Activated CD4-positive, CD25-positive, alpha-beta regulatory T cell treated with anti-CD3 and anti-CD28 coated beads, Interleukin-2, amount 50 U/mL, for 72 hours (primary cell): ENCODE measurements at places on chromosomes 13 and 19.

GRCh38 chr13:102401265-102401664 is 583 bp downstream of the FGF14 start:
- no peak for DNase-seq

DNA sequence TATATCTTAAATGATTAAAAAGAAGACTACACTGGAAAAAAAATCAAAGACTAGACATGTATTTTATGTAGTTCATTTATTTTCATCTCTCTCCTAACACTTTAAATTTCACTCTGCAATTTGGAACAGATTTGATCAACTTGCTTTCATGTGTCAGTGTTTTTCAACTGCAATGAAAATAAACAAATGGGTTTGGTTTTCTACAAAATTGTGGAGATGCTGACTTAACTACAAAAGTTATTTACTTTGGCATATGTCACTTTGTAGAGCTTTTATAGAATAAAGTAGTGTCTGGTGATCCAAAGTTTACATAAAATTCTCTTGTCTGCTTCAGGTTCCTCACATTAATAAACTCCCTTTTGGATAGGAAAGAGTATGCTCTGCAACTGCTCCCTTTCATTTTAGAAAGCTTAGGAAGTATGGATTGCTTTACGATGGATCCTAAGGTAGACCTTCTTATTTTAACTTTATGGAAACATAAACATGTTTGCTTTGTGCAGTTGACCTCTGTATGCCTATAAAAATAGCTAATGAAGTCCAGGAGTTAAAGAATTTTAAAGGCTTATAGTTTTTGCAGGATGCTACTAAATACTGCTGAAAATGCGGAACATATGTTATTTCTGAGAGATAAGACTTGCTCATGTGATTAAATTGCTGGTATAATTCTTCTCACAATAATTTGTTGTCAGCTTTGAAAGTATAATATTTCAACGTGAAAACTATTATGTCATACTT is 815.9 kb downstream of the PCDH9 start:
- DNase-seq: no peak

DNA sequence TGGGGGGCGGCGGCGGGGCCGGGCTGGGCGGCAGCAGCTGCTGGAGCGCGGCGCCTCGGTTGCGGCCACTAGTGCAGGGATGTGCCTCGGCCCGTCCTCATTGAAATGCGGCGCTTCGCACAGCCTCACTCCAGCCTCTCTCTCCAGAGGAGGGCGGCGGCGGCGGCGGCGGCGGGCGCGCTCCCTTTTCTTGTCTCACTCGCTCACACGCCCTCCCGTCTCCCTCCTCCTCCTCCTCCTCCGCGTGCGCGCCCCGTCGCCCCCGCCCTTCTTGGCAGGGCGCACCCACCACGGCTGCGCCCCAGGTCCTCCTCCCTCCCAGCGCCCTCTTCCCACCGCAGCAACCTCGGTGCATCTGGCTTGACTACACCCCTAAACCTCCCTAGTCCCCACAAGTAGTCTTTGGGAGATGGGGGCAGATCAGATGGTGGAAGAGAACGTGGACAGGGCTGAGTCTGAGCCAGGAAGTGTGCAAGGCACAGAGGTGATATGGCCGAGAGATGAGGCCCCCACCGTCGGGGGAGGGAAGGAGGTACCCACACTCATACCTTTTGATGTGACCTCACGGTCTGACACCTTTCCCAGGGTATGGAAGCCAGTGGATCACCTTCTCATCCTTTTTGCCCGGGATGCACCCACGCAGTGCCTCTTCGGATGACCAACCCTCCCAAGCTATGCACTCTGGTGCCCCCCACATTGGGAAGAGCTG is at the start of gene DCLK1:
Gene DCLK1, minus strand, starts transcription at position 161 of the 709 bp plus-strand sequence.
- no peak for DNase-seq

- DNase-seq: peak; percentile 38
These were observed 74.2 kb downstream of the TRPM4 start for GRCh38 chr19:49231804-49232203.

DNA sequence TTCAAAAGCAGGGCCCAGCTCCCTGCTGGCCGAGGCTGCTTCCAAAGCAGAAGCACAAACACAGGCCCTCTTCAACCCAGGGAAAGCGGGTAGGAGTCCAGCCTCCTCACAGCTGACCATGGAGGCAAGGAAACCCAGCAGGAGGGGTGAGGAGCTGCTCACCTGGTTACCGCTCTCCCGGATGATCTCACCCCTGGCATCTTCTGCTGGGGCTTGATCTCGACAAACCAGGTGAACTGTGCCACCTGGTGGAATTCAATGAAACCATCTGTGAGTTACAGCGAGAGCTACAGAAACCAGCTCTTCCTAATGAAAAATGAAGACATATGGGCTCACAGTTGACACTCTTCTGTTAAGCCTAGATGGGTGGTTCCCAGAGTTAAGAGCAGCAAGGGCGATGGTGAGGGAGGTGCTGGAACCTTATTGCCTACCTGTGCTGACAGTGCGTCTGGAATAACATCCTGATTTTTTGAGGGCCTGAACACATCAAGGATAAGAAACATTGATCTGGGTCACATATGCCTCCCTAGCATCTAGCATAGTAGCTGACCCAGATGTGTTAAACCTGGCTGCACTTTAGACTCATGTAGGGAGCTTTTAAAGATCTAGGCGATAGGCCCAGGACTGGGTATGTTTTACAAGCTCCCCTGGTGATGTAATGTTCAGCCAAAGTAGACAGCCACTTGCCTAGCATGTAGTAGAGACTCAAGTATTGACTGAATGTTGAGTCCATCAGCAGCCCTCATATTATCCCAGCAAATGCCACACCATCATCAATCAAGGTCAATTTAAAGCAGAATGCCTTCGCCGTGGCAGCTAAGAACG is 6.1 kb downstream of the DHRS12 start:
- no peak for DNase-seq

DNA sequence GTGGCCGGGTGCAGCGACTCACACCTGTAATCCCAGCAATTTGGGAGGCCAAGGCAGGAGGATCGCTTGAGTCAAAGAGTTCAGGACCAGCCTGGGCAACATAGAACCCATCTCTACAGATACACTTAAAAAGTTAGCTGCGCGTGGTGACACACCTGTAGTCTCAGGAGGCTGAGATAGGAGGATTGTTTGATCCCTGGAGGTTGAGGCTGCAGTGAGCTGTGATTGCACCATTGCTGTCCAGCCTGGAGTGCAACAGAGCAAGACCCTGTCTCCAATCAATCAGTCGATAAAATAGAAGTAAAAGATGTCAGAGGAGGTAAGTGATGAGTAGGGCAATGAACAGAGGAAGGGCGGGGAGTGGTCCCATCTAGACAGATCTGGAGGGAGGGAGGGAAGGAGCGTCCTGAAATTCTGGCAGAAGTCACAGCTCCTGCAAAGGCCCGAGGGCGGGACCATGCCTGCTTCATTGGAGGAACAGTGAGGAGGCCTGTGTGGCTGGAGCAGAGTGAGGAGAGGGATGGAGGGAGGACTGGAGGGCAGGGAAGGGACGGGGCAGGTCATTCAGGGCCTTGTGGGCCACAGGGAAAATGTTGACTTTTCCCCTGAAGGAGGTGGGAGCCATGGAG is 9.7 kb downstream of the SMIM24 start:
- DNase-seq: no peak

- no peak for DNase-seq
These were observed 745.2 kb downstream of the PCDH17 start for GRCh38 chr13:58376775-58377174.

GRCh38 chr13:68007576-68007975 is 777.4 kb upstream of the PCDH9 start:
- no peak for DNase-seq

- DNase-seq: no peak
These were observed 23.8 kb upstream of the TM9SF2 start for GRCh38 chr13:99477493-99477892.

DNA sequence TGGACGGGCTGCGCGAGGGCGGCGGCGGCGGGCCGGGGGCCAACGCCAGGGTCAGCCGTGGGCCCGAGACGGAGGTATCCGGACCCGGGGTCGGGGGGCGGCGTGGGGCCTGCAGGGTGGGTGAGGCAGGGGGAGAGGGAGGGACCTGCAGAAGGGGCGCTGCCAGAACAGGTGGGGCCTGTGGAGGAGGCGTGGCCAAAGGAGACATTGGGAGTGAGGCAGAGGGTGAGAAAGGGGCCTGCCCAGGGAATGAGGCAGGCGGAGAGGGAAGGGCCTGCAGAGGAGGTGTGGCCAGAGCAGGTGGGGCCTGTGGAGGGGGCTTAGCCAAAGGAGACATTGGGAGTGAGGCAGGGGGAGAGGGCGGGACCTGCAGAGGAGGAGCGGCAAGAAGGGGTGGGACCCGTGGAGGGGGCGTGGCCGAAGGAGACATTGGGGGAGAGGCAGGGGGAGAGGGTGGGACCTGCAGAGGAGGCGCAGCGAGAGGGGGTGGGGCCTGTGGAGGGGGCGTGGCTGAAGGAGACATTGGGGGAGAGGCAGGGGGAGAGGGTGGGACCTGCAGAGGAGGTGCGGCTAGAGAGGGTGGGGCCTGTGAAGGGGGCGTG is 4.2 kb downstream of the PRR36 start:
- no peak for DNase-seq

- DNase-seq: no peak
These were observed 7.2 kb downstream of the HNRNPL start for GRCh38 chr19:38842439-38843174.

- DNase-seq: peak; percentile 75
These were observed 1.0 kb upstream of the UBE2M start for GRCh38 chr19:58559275-58560006.

DNA sequence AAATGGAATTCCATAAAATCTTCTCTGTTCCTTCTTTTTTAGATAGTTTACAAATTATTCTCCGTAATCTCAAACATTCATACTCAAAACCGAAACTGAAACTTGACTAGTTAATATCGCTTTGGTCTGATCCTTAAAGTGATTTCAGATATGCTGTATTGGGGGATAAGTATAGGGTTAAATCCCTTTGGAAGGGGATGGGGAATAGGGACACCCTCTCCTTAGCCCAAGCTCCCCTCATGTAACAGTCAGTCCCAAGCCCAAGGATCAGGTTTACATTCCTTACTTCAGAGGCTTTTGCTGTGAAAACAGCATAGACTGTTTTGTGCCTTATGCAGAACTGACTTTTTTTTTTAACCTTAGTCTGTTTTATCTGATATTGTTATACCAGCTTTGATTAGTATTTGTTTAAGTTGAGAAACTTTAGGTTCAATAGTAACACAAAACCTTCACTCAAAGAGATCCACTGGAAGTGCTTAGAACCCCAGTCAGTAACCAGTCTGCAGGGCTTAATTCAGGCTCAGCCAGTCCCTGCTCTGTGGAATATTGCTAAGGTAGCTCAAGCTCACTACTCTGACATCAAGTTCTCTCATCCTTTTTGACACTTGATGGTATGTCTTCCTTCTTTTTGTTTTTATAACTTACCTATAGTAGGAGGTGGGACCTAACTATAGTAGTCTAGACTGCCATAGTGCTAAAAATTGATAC is 10.5 kb downstream of the CDADC1 start:
- DNase-seq: no peak

DNA sequence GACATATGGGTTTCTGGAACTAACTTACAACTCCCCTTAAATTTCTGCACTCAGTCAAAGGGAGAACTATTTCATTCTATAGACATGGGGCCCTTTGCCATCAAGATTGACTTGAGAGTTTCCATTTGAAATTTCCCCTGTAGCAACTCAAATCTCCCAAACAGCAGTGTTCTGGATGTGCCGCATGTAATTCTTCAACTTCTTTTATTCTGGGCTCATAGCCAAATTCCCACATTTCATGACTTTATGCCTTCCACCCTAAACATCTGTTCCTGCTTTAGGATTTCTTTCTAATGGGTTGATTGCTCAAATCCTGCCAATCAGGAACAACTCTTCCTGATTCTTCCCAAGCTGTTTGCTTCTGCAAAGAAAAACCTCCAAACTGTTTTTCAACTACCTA is 336.0 kb downstream of the TBC1D4 start:
- no peak for DNase-seq

- no peak for DNase-seq
These were observed 225.7 kb downstream of the LMO7 start for GRCh38 chr13:75861786-75862185.

- no peak for DNase-seq
These were observed 17.5 kb downstream of the LRRC63 start for GRCh38 chr13:46229251-46229650.
